ENCODE measurements at places on chromosomes 4 and X. TPM values are rescaled to one million over a fixed set of nuclear protein-coding genes. Genes with fewer than 3 reads are reported as not detected.
A peak's percentile ranks its signal among the peaks of the same experiment; 100 is the strongest.

GRCh38 chrX:105610411-105610810 is 211.9 kb upstream of the NRK start:
- no peak for DNase-seq

- no peak for DNase-seq
Measured at GRCh38 chrX:134773041-134773440, 114.8 kb upstream of the PLAC1 start.

- DNase-seq, result no peak
Measured at GRCh38 chr4:6342530-6343293, 73.1 kb downstream of the WFS1 start.

DNA sequence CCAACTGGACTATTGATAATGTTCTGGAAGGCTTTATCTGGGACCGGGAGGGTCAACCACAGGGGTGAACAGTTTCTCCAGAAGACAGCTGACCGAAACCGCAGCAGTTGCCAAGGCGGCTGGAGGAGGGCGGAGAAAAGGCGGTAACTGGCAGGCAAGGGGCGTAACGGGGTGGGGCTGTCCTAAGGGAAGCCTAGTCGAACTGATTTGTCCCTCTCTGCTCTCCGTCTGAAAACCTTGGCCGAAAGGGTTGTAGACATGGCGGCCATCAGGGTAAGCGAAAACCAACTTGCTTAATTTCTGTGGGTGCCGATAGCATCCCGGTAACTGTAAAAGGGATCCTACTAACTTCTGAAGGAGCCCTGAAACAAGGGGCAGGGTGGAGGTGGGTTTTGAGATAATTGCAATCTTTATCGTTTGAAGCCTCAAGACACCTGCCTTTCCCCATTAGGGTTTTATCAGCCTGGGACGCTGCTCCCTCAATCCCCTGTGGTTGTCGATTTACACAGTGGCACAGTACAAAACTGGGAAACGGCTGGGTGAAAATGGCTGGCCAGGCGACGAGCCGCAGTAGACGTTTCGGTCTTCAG is at the start of gene APOOL:
APOOL (plus strand) TSS at position 223 of the 590 bp plus-strand sequence; CDS start at position 259, 36 bp downstream.
- peak; percentile 77 for DNase-seq

DNA sequence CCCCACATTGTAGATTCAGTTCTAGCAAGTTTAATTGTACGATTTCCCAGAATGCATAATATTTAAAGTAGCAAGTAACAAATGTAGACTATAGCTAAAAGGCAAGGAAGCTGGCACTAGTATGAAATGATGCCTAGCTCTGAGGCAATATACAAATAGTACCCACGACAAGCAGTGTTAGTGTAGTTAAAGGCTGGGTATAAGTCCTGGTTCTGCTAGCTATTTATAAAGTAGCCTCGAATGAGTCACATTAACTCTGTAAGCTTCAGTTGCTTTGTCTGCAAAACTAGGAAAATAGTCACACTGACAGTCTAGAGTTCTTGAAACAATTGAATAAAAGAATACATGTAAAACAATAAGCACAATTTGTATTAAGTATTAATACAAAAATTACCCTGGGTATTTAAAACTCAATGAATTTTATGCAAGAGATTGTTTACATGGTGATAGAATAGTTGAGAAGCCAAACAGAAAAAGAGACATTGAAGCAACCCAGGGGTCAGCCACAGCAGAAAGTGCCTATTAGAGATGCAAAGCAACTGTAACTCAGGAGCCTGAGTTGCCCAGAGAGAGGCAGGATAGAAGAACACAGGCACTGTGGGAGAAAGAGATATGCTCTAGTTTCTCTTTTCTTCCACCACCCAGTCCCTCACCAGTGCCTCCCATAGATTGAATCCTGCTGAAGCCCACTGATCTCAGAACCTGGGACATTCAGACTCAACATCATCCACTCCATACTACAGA is 949.0 kb downstream of the C4orf33 start:
- DNase-seq, result no peak

GRCh38 chr4:84563002-84563401 is 19.9 kb upstream of the CDS1 start:
- DNase-seq, result no peak

DNA sequence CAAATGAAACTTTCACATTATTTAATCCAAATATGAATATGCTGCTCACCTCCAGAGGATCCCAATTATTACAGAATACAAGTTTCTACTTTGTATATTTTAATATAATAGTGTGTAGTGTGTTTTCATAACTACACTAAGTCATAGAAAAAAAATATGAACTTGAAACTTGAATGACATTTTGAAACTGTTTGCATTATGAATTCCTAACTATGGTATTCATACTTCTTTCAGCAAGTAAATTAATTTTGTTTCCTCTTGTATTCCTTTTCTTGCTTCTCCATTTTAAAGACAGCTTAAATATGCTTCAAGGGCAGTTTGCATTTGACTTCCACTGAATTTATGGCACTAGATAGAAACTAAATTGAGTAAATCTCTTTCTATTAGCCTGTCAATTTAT is 177.1 kb downstream of the BMPR1B start:
- DNase-seq, result no peak

GRCh38 chr4:139961344-139961946 is 192.5 kb downstream of the MAML3 start:
- DNase-seq, result no peak

The MAD2L1 gene
- 12.8 TPM for total RNA-seq

The FAM199X gene
- total RNA-seq, result 18.2 TPM

The GATB gene
- total RNA-seq, result 17.9 TPM

All from skin of body (tissue), 3 donors.